ENCODE measurements at places on chromosomes 5 and 9. TPM values are rescaled to one million over a fixed set of nuclear protein-coding genes. Genes with fewer than 3 reads are reported as not detected.

Gene PTGDS
- 22.1 TPM for total RNA-seq

Gene CTSL
- total RNA-seq: 131 TPM

Gene KLHL9
- total RNA-seq: 32.0 TPM

Gene LHX6
- not detected for total RNA-seq

Gene SLC4A9
- 0.27 TPM for total RNA-seq

Gene SOX30
- total RNA-seq: not detected

Gene CBY3
- not detected for total RNA-seq

Gene C5orf34
- total RNA-seq: 10.3 TPM

Gene FANCG
- total RNA-seq: 112 TPM

Gene PCDHGC4
- total RNA-seq: 2.6 TPM

Gene SUSD3
- total RNA-seq: 4.6 TPM

Gene F12
- 0.95 TPM for total RNA-seq

Gene ADGRV1
- 97.6 TPM for total RNA-seq

DNA sequence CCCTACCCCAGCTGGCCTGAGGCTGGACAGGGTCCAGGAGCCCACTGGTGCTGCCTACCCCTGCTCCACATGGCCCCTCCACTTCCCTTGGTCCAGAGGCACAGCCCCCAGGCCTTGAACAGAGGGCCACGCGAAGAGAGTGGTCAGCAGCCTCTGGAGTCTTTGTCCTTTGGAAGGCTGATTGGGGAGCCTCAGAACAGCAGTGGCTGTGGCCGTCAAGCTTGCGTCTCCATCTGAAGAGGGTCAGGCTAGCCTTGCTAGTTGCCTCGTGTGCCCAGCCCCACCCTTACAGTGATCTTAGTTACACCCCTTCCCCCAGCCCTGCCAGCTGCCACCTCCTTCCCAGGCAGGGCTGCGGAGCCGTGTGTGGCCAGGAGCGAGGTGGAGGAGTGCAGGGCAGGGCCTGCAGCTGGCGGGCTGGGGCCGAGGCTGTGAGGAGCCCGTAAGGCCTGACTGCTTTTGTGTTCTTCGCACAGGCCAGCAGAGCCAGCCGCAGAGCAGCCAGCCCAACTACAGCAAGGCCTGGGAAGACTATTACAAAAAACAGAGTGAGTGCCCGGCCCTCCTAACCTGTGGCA, 30.1 kb upstream of the PRDM12 start:
- H3K36me3 ChIP-seq: peaks cover 76% of the 10 kb centered on the region
- H3K4me3 ChIP-seq: no peak overlapping the region
- no peak overlapping the region for H3K27ac ChIP-seq
- no peaks in the 10 kb centered on the region for H3K4me1 ChIP-seq
- H3K27me3 ChIP-seq: no peaks in the 10 kb centered on the region
- no peak for DNase-seq

GRCh38 chr9:37996819-37997217, 72.2 kb downstream of the SHB start:
- H3K27me3 ChIP-seq: no peaks in the 10 kb centered on the region
- peaks cover 23% of the 10 kb centered on the region for H3K4me1 ChIP-seq
- no peak overlapping the region for H3K27ac ChIP-seq
- H3K4me3 ChIP-seq: no peak overlapping the region

DNA sequence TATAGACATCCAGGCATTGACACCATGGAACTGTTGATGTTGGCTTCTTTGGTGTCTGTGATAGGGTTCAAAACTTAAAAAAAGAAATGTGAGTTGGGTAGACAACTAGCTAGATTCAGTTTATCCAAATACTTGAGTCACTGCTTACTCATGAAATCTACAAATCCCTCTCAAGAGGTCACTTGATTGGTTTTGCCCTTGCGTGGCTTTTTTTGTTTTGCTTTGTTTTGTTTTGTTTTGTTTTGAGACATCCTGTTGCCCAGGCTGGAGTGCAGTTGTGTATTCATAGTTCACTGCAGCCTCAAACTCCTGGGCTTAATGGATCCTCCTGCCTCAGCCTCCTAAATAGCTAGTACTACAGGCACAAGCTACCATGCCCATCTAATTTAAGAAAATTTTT, 10.5 kb upstream of the ENTREP1 start:
- H3K4me1 ChIP-seq: no peaks in the 10 kb centered on the region
- H3K27ac ChIP-seq: no peak overlapping the region
- H3K4me3 ChIP-seq: no peak overlapping the region
- no peak for DNase-seq

DNA sequence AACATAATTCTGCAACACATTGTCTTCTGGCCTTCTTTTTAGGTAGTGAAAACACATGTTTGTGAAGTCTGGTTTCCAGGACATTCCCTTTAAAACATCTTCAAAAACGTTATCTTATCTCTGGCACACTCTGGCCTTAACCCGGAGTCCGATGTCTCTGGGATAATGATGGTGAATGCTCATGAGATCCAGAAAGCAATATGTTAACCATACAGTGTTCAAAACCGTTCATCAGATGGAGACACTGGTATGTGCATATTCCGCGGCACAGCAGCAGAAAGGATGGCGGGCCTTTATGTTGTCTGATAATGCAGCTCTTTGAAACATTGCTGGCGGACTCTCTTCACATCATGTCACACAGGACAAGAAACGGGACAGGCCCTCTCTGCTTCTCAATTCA, 605.2 kb downstream of the CCDC171 start:
- no peak overlapping the region for H3K4me3 ChIP-seq
- no peaks in the 10 kb centered on the region for H3K36me3 ChIP-seq
- DNase-seq: no peak
- H3K4me1 ChIP-seq: peaks cover 6% of the 10 kb centered on the region
- H3K27me3 ChIP-seq: peaks cover 27% of the 10 kb centered on the region
- no peak overlapping the region for H3K27ac ChIP-seq

DNA sequence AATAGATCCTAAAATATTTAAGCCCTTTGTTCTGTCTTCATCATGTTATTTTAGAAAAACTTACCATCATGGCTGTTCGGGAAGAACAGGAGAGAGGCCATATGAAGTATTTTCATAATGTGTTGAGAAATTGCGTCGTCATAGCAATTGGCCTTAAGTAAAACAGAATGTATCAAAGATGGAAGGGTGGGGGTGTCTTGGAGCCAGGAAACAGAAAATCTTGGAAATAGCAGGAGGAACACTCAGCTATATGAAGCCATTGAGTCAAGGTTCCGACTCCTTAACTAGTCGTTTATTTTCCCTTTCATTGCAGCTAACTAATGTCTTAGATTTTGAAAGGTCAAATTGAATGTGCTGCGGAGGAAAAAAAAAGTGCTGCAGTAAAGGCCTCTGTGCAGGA, 1.3 kb downstream of the SPTAN1 start:
- H3K36me3 ChIP-seq: peaks cover 12% of the 10 kb centered on the region
- H3K4me1 ChIP-seq: peaks cover 21% of the 10 kb centered on the region
- no peak overlapping the region for H3K27ac ChIP-seq
- no peaks in the 10 kb centered on the region for H3K27me3 ChIP-seq
- no peak for DNase-seq

- H3K27ac ChIP-seq: no peak overlapping the region
- no peak for DNase-seq
- H3K27me3 ChIP-seq: no peaks in the 10 kb centered on the region
- no peaks in the 10 kb centered on the region for H3K4me1 ChIP-seq
- H3K36me3 ChIP-seq: no peaks in the 10 kb centered on the region
These were observed 74.5 kb downstream of the APTX start for GRCh38 chr9:32926911-32927310.

DNA sequence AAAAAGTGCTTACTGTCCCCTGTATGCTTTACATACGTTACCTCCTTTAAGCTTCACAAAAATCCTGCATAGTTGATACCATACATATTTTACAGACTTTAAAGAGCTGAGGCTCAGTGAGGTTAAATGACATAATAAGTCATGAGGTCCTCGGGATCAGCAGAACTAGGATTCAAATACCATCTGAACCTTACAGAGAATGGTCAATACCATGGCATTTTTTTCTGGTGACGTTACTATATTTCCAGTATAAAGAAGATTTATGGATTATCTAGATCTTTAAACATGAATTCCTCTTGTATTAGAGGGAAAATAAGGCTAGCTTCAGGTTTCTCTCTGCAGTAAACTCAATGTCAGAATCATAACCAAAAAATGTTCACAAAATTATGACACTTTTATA, 153.7 kb upstream of the GPR151 start:
- no peaks in the 10 kb centered on the region for H3K27me3 ChIP-seq
- H3K4me3 ChIP-seq: no peak overlapping the region
- H3K4me1 ChIP-seq: peaks cover 7% of the 10 kb centered on the region

GRCh38 chr9:92711146-92711545, 41.2 kb upstream of the IPPK start:
- no peak overlapping the region for H3K4me3 ChIP-seq
- H3K27ac ChIP-seq: no peak overlapping the region
- H3K27me3 ChIP-seq: no peaks in the 10 kb centered on the region
- H3K36me3 ChIP-seq: peaks cover 64% of the 10 kb centered on the region
- H3K4me1 ChIP-seq: no peaks in the 10 kb centered on the region
- no peak for DNase-seq

DNA sequence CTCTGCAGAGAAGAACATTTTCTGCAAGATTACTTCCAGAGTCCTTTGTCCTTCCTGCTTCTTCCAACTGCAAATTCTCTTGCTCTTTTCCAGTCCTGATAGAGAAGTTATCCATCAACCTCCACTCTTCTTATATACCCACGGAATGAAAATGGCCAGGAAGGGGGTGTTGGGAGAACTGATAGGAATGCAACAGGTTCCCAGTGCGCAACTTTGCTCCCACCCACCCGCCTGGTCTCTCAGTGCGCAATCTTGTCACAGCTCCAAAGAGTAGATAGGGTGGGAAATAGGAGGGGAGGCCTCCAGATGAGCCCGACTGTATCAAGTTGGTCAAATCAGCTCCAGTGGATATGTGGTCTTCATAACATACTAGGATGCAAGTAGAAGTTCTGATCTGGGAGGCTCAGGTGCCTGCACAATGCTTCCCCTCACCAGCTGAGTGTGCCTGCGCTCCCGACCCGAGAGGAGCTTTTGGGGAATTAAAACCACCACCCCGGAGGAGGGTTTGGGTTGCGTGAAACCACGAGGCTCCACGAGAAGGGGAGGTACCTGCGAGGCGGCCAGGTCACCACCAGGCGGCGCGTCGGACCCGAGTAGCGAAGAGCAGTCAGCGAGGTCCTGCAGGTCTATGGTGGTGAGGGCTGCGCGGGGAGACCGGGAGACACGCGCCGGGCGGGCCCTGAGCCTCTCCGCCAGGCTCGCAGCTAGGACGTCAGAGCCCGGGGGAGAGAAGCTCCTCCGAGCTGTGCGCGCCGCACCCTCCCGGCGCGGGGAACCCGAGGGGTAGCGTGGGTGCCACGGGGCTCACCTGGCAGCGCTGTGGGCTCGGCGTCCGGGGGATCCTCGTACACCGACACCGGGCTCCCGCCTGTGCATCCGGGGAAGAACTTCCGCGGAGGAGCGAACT, 835 bp downstream of the MCIDAS start:
- peak; percentile 94 for DNase-seq
- H3K4me3 ChIP-seq: peak overlapping the region; percentile 69
- H3K36me3 ChIP-seq: no peaks in the 10 kb centered on the region
- peaks cover 100% of the 10 kb centered on the region for H3K27me3 ChIP-seq
- H3K4me1 ChIP-seq: peaks cover 10% of the 10 kb centered on the region

- H3K36me3 ChIP-seq: no peaks in the 10 kb centered on the region
- no peak overlapping the region for H3K27ac ChIP-seq
- H3K4me1 ChIP-seq: no peaks in the 10 kb centered on the region
These were observed 23.8 kb downstream of the SHC3 start for GRCh38 chr9:89154651-89155336.

Measured in endodermal cell (in vitro differentiated cells).